ENCODE measurements at places on chromosomes 1 and 21.

- no peak for DNase-seq
Observed at GRCh38 chr1:187928288-187928687, 1099.5 kb downstream of the PLA2G4A start.

- no peak for DNase-seq
Observed at GRCh38 chr1:73056826-73057225, 774.5 kb upstream of the NEGR1 start.

GRCh38 chr21:15076730-15077129 is 11.9 kb upstream of the NRIP1 start:
- DNase-seq: no peak

- DNase-seq: no peak
Observed at GRCh38 chr21:36901575-36901974, 64.9 kb downstream of the HLCS start.

DNA sequence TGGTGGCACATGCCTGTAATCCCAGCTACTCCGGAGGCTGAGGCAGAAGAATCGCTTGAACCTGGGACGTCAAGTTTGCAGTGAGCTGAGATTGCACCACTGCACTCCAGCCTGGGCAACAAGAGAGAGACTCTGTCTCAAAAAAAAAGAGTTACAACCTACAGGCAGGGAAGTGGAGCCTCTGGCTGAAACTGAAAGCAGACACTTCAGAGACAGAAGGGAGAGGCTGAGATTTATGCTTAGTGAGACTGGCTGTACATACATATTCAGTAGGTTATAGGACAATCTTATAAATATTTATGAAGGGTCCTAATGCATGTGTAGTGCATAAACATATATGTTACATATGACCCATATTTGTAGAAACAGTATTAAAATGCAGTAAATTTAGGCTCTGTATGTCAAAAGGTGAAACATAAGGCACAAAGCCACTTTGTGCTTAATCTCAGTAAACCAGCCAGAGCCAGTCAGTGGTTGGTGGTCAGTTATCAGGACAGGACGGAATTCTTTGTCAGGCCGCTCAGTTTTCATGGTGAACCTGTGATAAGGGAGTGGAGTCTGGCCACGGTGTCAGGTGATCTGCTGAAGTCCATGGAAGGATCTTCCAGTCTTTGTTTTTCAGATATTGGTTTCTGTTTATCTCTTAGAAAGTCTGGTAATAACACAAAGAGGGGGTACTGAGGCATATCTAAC is 13.7 kb downstream of the RHEX start:
- DNase-seq: no peak

DNA sequence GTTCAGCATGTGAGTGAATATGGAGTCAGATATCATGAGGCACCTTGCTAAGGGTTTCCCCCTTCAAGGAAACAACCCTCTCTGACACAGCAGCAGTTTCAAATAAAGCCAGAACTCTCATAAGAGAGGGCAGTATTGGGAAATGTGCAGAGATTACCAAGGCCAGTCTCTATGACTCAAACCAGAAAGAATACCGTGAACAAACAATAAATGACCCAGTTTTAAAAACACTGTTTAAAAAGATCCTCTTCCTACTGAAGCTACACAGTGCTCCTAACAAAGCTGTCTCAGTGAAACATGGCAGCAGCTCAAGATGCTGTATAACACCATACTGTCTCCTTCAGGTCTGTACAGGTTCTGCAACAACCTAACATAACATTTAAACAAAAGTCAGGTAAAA is 102.6 kb downstream of the KIAA0319L start:
- no peak for DNase-seq

- DNase-seq: no peak
Observed at GRCh38 chr1:237411621-237412020, 369.6 kb downstream of the RYR2 start.

- no peak for DNase-seq
Observed at GRCh38 chr21:42364304-42364865, 1.9 kb downstream of the TFF1 start.

- peak; percentile 51 for DNase-seq
Observed at GRCh38 chr1:27342778-27343638, 1.2 kb downstream of the SYTL1 start.

- DNase-seq: no peak
Observed at GRCh38 chr1:206685769-206686477, 1.2 kb downstream of the MAPKAPK2 start.

- no peak for DNase-seq
Observed at GRCh38 chr1:40385437-40386358, 12.2 kb downstream of the SMAP2 start.

DNA sequence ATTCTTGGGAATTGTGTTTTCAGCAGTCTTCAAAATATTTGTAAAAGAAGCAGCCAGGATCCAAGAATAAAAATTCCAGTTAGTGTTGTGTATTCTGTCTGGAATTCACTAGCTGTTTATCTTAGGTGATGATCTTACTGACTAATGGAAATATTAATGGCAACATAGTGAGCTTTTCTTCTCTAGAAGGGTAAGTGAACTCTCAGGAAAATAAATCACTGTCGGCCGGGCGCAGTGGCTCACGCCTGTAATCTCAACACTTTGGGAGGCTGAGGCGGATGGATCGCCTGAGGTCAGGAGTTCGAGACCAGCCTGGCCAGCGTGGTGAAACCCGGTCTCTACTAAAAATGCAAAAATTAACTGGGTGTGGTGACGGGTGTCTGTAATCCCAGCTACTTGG is 87.4 kb upstream of the KIF1B start:
- no peak for DNase-seq

- no peak for DNase-seq
Observed at GRCh38 chr1:32696041-32696440, 6.5 kb downstream of the SYNC start.

- peak; percentile 96 for DNase-seq
Observed at GRCh38 chr1:45303520-45304310, 23.0 kb upstream of the HPDL start.

GRCh38 chr1:110466646-110467280 is 15.8 kb downstream of the PROK1 start:
- DNase-seq: no peak

DNA sequence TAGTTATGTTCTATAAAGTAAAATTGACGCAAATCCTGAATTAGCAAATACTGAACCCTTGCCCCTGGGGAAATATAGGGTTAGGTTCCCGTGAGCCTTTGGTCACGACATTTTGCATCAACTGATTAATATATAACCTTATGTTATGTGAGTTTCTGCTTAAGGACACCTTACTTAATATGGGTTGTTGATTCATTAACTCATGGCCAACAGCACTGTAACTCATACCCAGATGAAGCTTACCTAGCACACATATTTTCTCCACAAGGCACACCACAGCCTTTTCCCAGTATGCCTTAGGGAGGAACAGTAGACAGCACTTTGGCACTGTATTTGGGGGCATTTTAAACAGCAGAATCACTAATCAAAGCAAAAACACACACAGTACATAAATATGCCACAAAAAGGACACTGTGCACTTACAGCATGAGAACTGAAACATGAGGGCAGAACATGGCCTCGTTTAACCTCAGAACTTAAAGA is 15.1 kb downstream of the INAVA start:
- DNase-seq: no peak

DNA sequence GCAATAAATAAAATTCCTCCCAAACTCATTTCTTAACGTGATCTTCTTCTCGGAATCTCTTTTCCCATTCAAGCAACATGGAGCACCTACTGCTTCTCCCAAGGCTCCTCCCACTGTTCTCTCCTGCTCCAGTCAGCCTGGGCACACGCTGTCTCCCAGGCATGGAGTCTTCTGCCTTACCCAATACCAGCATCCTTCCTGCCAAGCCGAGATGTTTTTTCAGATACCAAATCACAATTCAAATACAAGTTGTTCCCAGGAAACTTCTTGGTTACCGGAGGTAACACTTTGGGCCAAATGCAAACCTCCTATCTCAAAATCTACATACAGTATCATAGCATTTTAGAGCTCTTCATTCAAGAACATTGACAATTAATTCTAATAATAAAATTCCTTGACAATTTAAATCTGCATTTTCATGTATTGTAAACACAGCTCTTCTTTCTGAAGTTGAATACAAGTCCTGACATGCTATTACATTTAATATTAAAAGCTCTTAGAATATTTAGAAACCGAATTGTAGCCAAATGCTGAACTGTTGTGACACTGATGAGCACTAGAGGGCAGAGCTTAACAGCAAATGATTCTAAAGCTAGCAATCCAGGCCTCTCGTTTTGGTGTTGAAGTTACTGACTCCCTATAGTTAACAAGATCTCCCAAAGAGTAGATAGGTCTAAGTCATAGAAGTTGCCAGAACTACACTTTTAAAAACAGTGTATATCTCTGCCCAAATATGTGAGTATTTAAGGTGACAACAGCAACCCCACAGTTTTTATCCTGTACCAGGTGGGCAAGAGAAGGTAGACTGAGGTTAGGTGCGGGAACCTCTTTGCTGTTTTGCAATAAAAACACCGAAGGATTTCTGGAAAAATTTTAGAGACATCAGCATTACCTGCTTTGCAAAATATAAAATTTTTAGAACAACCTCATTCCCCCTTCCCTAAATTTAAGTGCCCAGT is 52.3 kb downstream of the BCAR3 start:
- DNase-seq: peak; percentile 15

- DNase-seq: no peak
Observed at GRCh38 chr1:115090540-115090939, 1.2 kb upstream of the TSPAN2 start.

DNA sequence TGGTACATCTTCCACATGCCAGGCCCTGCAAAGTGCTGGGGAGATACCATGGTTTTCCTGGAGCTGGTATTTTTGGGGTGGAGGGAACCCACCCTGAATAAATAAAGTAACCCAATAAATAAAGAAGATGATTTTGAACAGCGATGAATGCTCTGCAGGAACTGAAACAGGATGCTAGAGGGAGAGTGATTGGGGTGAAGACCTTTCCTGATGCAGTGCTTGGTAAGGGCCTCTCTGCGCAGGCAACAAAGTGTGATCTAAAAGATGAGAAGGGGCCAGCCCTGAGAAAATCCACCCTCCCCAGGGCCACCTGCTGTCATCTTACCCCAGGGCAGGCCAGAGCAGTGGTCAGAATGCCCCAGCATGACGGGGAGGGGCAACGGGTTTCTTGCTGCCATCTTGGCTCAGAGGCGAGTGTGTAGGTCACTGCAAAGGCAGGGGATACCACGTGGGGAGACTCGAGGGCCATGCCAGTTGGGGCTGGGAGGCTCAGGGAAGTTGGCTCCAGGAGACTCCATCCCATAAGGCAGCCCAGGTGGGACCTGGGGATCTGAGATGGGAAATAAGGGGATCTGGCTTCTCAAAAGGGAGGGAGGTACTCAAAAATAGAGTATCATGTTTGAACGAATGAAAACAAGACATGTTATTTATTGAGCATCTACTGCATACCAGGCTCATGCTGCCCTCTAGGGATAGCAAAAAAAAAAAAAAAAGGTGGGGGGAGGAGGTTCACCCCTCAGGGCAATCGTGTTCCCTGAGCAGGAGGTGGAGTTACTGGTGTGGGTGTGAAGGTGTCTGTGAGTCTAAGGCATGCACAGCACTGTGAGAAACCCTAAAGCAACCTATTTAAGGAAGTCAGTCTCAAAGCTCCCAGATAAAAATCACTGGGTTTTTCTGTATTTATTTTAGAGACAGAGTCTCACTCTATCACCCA is 2.8 kb downstream of the SRARP start:
- no peak for DNase-seq

- DNase-seq: no peak
Observed at GRCh38 chr1:41728403-41729202, 190.1 kb downstream of the HIVEP3 start.

- no peak for DNase-seq
Observed at GRCh38 chr1:161001525-161001924, 19.4 kb downstream of the F11R start.
